ENCODE measurements at places on chromosomes 12 and 14. TPM values are rescaled to one million over a fixed set of nuclear protein-coding genes. Genes with fewer than 3 reads are reported as not detected.

Gene PRPH
- total RNA-seq, result not detected

Gene KRT82
- not detected for total RNA-seq

Gene RTN1
- not detected for total RNA-seq

- no peak for DNase-seq
Observed at GRCh38 chr14:82190742-82191141, 657.1 kb upstream of the SEL1L start.

DNA sequence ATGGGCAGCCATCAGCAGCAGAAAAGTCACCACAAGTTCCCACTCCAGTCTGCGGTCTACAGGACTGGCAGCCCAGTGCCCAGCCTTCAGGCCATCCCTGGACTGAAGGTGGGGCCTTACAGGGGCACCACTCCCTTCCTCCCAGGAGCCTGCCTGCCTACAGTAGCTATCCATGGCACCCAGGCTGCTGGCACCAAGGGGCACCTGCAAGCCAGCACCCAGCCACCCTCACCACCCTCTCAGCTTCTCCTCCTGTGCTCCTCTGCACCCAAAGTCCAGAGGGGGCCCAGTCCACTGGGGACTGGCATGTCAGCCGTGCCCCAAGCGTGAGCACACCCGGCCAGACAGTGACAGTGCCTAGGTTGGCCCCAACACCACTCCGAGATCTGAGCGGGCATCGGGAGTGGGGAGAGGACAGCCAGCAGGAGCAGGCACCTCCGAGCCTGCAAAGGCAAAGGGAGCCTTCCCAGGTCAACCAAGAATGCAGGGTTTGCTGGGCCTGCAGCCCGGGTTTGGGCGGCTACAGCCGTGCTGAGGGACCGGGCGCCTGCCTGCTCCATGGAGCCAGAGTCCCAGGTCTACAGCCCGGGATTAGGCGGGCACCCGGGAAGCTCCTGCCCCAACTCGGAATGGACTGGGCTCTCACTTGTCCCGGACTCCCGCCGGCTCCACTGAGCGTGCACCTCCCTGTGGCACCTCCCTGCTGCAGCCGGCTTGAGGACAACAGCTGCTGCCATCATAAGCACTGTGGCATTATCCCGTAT, 8.1 kb upstream of the OR6C65 start:
- no peak for DNase-seq

- no peak for DNase-seq
Observed at GRCh38 chr12:120588948-120589930, 8.0 kb upstream of the POP5 start.

- DNase-seq, result no peak
Observed at GRCh38 chr12:48937170-48937569, 11.9 kb upstream of the FKBP11 start.

DNA sequence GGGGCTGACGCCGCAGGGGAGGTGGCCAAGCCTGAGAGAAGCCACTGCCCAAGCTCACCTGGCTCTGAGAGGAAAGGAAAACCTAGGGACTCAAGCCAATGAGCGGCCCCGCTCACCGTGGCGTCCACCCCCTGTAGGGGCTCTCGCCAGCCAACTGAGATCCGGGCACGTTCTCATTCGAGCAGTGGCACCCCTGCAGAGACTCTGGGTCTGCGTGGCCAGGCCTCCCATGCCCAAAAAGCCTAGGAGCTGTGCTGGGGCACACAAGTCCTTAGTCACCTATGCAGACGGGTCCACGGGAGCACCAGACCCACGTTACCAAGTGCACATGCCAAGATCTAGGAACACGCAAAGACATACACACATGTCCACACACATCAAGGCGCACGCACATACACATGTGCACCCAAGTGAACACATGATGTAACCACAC, 106.2 kb downstream of the NCOR2 start:
- no peak for DNase-seq

GRCh38 chr12:119728444-119728745, 60.5 kb downstream of the PRKAB1 start:
- DNase-seq, result no peak

- no peak for DNase-seq
Observed at GRCh38 chr12:41514021-41514777, 326.1 kb downstream of the PDZRN4 start.

DNA sequence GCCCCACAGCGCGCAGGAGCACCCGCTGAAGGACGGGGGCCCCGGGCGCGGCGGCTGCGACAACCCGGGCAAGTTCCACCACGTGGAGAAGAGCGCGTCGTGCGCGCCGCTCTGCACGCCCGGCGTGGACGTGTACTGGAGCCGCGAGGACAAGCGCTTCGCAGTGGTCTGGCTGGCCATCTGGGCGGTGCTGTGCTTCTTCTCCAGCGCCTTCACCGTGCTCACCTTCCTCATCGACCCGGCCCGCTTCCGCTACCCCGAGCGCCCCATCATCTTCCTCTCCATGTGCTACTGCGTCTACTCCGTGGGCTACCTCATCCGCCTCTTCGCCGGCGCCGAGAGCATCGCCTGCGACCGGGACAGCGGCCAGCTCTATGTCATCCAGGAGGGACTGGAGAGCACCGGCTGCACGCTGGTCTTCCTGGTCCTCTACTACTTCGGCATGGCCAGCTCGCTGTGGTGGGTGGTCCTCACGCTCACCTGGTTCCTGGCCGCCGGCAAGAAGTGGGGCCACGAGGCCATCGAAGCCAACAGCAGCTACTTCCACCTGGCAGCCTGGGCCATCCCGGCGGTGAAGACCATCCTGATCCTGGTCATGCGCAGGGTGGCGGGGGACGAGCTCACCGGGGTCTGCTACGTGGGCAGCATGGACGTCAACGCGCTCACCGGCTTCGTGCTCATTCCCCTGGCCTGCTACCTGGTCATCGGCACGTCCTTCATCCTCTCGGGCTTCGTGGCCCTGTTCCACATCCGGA, 1.4 kb downstream of the FZD10 start:
- DNase-seq, result no peak

GRCh38 chr14:50667684-50667995, 466 bp downstream of the SAV1 start:
- DNase-seq, result no peak

GRCh38 chr12:108193917-108194316, 64.8 kb downstream of the WSCD2 start:
- no peak for DNase-seq

All from osteocyte (in vitro differentiated cells).